T-helper 2 cell (primary cell): ENCODE measurements at places on chromosomes 4 and X.

GRCh38 chr4:162506253-162506652, 342.5 kb upstream of the FSTL5 start:
- no peak for DNase-seq

DNA sequence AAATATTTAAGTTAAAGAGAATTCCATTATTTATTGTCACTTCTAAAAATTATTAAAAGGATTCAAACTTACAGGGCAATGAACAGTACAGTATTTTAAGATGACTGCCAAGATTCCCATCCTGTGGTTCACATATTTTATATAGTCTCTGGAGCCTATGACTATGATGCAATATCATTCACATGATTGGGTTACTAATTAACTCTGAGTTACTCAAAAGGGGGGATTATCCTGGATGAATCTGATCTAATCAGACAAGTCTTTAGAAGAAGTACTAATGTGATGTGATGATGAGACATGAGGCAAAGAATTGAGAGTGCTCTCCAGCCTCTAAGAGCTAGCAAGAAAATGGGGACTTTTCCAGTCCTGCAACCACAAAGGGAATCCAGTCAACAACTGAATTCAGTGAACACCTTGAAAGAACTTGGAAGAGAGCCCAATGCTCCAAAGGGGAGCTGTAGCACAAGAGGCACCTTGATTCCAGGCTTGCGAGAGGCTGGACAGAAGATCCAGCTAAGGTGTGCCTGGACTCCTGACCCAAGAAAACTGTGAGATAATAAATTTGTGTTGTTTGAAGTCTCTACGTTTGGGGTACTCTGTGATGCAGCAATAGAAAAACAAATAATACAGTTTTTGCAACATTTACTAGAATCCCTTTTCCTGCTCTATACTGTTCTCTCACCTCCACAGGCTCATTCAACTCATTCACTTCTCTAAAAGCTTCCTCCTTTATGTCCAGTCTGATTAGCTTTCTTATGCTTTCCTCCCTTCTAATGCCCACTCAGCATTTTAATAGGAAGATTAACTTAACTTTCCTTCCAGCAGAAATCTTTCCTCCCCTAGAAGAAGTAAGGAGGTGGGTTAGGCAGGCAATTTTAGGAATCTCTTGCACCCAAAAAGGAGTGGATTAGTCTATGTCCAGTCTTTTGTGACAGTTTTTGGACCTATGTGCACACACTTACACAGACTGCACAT, 133.8 kb upstream of the LCORL start:
- no peak for DNase-seq

GRCh38 chrX:153401133-153401764, at the start of gene PNMA6E:
PNMA6E (minus strand) TSS chrX:153401350; CDS start chrX:153398849, 2,501 bp downstream.
- DNase-seq = no peak

GRCh38 chrX:65688403-65688871, 21.0 kb downstream of the MSN start:
- DNase-seq = no peak

DNA sequence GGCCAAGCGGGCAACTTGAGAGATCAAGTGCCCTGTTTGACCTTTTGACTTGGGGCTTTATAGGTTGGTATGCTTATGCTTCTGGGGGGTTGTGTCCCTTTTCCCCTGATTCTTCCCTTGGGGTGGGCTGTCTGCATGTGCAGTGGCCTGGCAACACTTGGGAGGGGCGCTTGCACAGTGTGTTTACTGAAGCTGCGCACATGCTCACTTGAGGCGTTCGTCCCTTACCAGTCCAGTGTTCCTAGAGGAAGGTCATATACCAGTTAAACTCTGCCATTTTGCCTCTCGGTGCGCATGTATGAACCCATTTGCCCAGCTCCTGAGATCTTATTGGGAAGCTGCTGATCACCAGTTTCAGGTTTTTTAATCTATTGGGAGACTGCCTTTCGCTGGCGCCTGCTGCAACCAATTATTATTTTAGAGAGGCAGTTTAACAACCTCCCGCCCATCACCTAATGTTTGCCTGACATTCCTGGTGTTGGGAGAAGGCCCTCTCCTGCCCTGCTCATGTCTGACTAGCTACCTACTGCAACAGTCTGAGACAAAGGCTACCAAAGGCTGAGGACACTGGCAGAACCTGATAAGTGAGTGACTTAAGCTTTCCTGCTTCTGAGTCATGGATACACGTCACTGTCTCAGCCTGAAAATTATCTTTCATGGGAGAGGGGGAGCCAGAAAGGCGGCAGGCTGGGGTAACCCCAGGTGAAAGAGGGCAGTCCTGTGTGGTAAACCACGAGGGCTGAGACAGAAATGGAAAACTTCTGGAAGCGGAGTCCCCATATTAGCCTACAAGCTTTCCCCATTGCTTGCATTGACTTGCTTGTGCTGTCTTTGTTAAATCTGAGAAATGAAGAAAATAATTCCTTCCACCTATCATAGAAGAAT, 97.6 kb downstream of the CPE start:
- DNase-seq = no peak

GRCh38 chrX:34365471-34365870, 233.4 kb upstream of the FAM47A start:
- DNase-seq = no peak

DNA sequence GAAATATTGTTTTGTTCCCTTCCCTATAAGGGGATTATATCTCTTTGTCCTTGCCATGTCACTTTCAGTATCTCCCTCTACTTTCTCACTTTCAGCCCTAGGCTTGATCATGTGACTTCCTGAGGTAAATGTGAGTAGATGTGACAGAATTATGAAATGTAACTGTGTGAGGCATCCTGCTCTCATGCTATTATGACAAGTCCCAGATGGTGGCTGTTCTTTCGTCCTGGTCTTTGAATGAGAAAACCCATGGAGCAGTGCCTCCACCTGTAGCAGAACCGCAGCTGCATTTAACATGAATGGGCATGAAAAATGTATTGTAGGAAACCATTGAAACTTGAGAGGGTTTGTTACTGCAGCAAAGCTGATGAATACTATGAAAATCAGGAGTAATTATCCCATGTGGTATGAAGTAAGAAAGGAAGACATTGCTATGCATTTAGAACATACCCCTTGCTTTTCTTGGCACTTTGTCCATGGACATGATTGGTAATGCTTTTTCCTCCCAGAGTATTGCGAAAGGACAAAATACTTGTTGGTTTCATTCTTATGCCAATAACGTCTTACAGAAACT, 202.2 kb upstream of the GPRIN3 start:
- DNase-seq = peak; percentile 22
